ENCODE measurements at places on chromosomes 3 and 15.

DNA sequence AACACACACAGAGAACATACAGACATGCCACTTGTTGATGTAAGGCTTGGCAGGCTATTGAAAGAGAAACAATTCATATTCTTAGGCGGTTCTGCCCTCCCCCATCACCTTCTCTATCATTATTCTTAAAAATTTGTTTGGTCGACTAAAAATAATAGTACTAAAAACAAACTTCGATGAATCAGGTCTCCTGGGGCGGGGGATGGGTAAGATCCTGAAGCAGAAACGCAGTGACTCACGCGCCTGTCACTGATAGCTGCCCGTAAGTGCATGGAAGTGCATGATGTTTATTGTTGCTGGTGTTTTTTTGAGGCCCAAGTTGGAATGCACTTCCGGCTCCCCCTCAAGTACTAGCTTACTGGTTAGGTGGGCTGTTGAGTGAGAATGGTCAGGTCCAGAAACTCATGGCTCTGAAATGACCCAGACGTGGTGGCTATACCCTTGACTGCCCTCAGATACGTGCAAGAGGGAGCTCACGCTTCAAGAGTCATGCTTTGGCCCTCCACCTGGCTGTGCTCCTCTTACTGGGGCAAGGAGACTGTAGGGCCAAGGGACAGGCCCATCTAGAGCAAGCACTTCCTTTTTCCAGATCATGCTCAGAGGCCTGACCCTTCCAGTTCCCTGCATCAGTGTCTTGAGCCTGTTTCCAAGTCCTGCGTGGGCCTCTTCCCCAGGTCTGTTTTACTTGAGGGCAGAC is 10.9 kb downstream of the SMAD3 start:
- DNase-seq: no peak

- no peak for DNase-seq
Measured at GRCh38 chr3:187810021-187810446, 64.8 kb upstream of the BCL6 start.

- no peak for DNase-seq
Measured at GRCh38 chr3:50100956-50101845, 12.5 kb downstream of the RBM5 start.

GRCh38 chr15:68335655-68336054 is 58.1 kb downstream of the FEM1B start:
- DNase-seq: no peak

- DNase-seq: no peak
Measured at GRCh38 chr3:129605203-129605921, 1.1 kb downstream of the PLXND1 start.

GRCh38 chr3:126664591-126665214 is 9.8 kb upstream of the TXNRD3 start:
- DNase-seq: no peak

GRCh38 chr3:8557298-8557697 is 55.7 kb downstream of the LMCD1 start:
- DNase-seq: no peak

DNA sequence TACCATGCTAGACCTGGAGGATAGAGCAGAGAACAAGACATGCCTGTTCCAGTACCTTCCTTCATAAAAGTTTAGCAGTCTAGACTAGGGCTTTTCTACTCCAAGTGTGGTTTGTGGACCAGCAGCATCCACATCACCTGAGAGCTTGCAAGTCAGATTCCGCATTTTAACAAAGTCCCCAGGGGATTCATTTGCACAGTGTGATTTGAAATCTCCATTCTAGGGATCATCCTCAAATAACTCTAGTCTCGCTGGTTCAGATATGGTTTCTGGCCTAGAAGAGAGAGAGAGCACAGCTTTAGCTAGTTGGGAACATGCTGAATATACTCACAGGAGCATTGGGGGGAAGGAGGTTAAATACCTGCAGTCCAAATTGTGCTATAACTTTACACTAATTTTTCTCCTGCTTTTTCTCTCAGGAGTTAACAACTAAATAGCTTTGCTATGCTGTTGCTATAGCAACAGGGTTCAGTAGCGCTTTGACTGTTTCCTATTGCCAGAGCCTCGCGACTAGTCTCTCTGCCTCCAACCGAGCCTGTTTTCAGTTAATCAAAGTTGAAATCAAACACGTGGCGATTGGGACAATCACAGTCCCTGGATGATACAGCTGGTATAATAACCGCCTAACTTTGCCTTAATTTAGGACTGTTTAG is 64.0 kb upstream of the RASGRF1 start:
- DNase-seq: no peak

DNA sequence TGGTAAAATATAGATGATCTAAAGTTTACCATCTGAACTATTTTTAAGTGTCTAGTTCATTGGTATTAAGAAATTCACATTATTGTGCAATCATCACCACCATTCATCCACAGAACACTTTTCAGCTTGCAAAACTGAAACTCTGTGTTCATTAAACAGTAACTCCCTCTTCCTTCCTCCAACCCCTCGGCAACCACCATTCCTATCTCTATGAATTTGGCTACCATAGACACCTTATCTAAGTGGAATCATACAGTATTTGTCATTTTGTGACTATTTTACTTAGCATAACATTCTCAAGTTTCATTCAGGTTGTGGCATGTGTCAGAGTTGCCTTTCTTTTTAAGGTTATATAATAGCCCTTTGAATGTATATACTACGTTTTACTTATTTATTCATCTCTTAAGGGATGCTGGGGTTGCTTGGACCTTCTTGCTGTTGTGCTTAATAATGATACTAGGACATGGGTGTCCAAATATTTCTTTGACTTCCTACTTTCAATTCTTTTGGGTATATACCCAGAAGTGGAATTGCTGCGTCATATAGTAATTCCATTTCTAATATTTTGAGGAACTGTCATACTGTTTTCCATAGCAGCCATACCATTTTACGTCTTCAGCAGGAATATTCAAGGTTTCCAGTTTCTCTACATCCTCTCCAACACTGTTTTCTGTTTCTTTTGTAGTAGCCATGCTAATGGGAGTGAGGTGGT is 20.9 kb downstream of the KAT2B start:
- DNase-seq: no peak

- no peak for DNase-seq
Measured at GRCh38 chr3:31880482-31881078, 100.5 kb downstream of the OSBPL10 start.

DNA sequence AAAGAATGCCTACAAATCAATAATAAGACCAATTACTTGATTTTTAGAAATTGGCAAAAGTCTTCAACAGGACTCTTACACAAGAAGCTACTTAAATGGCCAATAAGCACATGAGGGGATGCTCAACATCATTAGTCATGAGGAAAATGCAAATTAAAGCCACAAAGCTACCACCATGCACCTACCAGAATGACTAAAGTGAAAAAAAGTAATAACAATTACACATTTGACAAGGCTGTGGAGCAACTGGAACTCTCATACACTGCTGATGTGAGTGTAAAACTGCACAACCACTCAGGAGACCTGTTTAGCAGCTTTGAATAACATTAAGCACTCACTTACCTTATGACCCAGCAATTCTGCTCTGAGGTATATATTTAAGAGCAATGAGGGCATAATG is 68.4 kb downstream of the PPCDC start:
- DNase-seq: no peak

DNA sequence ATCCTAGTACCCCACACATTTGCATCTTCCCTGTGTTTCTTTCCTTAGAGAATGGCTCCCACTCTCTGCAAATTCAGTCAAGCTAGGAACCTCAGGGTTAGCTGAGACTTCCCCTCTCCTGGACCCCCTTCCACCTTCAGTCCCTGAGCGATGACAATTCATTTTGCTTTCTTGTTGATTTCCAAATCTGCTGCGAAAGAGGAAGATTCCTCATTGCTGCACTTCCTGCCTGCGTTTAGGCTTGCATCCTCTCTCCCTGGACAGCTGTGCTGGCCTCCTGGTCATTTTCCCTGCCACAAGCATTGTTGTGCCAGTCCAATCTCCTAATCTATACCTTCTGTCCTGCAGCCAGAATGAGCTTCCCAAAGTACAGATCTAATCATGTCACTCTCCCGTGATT is 12.3 kb upstream of the DGKG start:
- DNase-seq: no peak

DNA sequence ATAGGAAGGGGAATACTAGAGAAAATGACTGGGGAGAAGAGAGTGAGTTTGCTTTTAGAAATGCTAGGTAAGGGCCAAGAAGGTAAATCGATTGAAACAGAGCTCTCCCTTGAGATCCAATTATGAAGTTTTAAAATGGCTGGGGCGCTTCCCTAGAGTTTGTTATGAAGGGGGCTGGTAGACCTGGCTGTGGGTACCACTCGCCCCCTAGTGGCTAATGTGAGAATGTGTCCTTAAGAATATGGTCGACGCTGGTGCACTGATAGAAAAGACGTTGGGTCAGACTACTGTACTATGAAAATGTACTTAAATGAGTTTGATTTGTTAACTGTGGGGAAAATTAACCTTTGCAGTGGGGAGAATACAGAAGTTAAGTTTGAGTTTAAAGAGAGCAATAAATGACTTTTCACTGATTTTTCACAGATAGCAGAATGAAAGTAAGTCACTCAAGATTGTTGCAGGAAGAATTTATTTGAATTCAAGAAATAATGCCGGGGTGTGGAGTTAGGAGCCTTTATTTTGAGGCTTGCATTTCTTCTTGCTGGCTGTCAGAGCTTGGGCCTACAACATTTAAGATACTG is 9.2 kb downstream of the TMPRSS7 start:
- no peak for DNase-seq

DNA sequence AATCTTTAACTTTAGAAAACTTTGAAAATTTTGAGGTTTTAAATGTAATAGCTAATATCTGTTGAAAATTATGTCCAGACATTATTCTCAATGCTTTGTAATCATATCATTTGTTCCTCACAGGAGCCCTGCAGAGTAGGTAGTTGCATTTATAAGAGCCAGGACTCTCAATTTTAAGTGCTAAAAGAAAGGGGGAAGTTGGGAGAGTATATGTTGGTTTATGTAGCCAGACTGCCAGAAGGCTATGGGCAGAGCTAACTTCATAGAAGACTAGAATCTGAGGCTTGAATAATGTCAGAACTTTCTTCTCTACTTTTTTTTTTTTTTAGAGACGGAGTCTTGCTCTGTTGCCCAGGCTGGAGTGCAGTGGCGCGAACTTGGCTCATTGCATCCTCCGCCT is 9.1 kb downstream of the VPS8 start:
- no peak for DNase-seq
